ENCODE measurements at places on chromosomes 5 and 9.

GRCh38 chr5:94992325-94992724 lies 292.6 kb downstream of the MCTP1 start:
- DNase-seq, result no peak

GRCh38 chr9:94980947-94981722 lies 254.6 kb downstream of the AOPEP start:
- DNase-seq, result no peak

- DNase-seq, result no peak
Measured at GRCh38 chr5:113804943-113805342, 291.4 kb downstream of the YTHDC2 start.

DNA sequence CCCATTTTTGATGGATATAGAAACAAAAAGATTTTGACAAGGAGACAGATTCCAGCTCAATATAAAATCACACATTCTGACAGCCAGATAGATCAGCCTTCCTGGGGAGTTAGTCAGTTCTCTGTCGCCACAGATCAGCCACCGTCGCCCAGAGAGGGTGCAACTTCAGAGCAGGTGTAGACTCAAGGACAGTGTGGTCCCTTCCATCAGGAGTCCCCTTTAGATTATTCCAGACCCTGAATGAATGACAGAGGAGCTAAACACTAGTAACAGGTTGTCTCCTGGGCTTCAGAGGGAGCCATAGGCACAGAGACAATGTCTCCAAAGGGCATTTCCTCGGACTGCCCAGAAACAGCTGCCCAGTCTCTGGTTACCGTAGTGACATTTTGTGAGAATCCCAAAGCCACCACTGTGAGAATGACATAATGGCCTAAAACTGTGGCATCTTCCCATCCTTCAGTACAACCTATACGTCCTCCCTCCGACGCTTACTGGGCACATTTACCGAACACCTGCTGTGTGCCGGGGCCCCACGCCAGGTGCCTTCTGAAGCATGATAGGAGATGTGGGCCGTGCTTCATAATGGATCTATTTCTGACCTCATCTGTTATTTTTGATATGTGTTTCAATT lies 47.4 kb upstream of the SLC2A8 start:
- DNase-seq, result no peak

- no peak for DNase-seq
Measured at GRCh38 chr9:13915591-13916301, 398.2 kb downstream of the NFIB start.

DNA sequence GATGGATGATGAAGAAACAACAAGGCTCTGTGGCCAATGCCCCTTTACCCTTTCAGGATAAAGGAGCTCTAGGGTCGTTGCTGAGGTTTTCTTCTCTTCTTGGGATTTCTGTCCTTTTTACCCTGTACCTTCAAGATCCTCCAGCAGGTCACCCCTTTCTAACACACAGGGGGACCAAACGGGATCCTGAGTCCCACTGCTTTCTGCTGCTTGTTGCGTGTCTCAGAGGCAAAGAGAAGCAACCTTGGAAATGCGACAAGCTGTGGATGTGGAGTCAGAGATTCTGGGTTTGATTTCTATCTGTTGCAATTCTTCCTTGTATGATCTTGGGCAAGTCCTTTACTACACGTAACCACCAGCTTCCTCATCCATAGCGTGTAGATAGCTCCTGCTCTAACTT lies 20.5 kb downstream of the GLRA1 start:
- DNase-seq, result no peak

DNA sequence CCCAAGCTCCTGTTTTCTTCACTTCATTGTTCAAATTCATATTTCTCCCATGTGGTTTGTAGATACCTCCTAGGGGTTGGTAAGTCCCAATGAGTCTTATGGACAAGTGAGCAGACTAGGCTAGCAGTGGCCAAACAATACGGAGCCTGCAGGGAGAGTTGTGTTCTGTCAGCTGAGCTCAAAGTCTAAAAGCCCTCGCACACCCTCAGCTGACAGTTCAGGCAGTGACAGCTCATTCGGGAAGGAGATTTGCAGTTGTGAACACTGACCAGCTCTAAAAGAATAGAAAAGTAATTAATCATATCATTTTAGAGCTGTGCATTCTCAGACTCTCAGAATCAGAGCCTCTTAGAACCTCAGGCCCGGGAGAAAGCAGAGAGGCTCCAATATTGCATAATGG lies 95.1 kb downstream of the SH3TC2 start:
- no peak for DNase-seq

DNA sequence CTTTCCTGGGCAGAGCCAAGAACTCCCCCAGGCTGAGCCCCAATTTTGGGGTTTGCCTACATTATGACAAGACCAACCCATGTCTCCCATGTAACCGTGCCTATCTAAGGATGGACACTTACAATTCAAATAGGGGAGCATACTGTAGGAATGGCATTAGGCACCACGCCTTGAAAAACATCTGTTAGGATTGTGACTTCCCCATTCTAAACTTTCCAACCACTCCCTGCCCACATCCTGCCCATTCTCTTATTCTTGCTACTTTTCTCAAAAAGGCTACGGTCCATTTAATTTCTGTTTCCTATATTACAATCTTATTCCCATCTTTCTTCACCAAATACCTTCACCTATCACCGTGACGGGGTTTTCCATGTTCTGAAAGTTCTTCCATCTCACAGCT lies 99.2 kb downstream of the LPAR1 start:
- no peak for DNase-seq

DNA sequence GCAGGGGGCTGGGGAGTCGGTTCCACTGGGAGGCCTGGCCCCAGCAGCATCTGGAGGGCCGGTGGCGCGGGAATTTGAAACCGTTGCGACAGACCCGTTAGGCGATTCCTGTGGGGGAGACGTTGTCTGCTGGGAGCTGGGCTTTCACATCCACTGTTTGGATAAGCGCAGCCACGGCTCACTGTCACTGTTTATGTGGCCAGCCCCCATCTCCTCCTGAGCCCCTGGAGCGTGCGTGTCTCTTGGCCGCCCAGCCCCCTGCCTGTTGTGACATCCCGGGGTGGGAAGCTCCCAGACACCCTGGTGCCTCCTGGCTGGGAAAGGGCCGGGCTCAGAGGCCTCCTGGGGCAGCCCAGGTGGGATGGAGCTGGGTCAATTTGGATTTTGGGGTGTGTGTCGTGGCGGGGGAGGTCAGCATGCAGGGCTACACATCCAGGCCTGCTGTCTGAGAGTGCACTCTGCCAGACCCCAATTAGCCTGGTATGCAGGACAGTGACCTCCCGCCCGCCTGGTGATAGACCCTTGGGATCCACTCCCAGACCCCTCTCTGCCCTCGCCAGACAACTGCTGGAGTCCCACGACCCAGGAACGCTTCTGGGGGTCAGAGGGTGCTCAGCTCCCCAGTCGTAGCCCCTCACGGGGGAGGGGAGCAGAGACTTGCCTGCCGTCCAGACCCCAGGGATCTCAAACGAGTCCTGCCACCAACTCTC lies 62.0 kb upstream of the RNU6ATAC start:
- DNase-seq, result no peak

All from retina (tissue), 1 donor.